ENCODE measurements at places on chromosomes 11 and 22.

GRCh38 chr22:27541836-27542235 lies 259.7 kb downstream of the MN1 start:
- DNase-seq = no peak

- no peak for DNase-seq
These were observed 968.0 kb downstream of the OPCML start for GRCh38 chr11:132564091-132564885.

DNA sequence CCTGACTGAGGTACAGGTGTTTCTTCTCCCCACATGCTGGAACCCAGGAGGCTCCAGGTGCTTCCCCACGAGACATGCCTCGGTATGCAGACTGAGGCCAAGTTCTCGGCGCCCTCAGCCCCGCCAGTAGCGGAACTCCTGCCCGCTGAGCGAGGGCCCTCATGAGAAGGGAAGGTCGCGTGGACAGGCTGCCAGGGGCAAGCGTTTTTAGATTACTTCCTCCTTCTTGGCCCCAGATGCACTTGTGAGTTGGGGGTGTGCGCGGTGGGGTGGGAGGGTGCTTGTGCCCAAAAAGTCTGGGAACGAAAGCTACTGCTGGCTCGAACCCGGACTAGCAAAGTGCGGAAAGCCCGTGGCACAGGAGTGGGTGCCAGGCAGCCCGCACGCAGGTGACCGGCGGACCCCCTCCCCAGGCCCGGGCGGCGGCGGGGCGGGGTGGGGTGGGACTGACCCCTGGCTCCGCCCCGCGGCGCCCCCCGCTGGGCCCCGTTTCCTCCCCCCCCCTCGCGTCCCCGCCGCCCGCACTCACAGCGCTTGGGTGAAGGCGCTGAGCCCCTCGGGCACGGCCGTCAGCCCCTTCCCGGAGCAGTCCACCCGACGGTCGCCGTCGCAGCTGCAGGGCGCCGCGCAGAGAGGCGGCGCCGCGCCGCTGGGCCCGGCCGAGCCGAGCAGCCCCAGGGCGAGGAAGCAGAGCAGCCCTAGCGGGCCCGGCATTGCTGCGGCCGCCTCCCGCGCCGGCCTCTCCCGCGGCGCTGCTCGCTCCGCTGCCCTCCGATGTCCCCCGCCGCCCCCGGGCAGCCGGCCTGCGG lies 797 bp downstream of the LGR4 start:
- peak; percentile 53 for DNase-seq

GRCh38 chr11:121063728-121064127 lies 37.3 kb upstream of the TECTA start:
- no peak for DNase-seq

DNA sequence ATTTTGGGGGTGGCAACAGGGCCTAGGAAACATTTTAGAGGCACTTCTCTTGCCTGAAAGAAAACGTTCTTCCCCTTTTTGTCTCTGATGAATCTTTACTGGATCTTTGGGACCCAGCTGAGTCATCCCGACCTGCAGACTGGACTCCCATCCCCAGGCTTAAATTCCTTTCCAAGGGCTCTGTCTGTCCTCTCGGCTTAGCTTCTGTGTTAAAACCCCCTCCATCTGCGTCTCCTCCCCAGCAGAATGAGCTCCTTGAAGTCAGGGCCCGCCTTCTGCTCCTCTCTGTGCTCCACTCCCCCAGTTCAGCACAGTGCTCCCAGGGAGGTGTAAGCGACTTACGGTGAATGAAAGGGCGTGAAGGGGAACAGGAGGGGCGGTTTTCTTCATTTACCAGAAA lies 895 bp upstream of the DAGLA start:
- no peak for DNase-seq

DNA sequence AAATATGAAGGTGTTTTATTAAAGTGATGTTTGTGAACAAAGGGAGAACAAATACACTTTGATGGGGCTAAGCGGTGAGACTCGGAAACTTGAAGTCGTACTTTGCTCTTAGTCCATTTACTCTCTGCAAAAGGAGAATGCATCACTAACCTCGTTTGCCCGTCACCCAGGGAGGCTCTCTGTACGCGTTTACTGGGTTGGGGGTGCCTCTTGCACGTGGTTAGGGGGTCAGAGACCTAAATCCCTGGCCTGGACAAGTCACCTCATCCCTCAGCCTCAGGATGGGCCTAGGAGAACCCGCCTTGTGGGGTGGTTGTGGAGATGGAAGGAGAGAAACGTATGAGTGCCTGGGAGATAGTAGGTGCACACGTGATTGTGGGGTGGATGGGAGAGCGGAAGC lies 803 bp upstream of the IFT27 start:
- no peak for DNase-seq

DNA sequence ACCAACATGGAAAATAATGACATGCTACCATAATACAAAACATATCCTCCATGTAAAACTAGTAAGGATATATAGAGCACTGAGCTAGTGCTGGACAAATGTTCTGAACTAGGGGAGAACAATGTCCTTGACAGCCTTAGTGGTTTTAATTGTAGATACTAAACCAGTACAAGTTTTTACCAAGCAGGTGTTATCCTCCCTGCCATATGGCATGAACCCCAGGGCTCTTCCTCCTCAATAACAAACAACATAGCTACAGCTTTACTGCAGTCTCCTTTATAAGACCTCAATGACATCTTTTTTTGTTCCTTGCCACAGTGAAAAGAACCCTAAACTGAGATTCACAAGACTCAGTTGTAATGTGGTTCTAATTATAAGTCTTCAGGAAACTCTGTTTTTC lies 70.2 kb upstream of the GDPD4 start:
- DNase-seq = no peak

- no peak for DNase-seq
These were observed 377.4 kb upstream of the LARGE1 start for GRCh38 chr22:34297536-34298120.

DNA sequence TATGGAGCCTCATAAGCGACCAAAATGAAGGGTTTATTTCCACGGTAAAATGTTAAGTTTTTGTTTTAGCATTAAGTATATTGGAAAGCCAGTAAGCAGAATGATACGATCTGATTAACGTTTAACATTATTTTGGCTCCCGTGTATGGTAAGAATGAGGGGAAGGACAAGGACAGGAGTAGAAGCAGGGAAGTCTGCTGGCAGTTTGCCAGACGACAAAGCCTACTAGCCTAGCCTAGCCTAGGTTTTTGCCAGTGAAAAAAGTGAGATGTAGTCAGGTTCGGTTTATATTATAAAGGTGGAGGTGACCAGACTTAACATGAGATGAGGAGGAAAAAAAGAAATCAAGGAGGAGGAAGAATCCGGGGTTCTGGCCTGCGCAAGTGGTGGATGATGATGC lies 78.9 kb upstream of the ARHGAP32 start:
- no peak for DNase-seq

DNA sequence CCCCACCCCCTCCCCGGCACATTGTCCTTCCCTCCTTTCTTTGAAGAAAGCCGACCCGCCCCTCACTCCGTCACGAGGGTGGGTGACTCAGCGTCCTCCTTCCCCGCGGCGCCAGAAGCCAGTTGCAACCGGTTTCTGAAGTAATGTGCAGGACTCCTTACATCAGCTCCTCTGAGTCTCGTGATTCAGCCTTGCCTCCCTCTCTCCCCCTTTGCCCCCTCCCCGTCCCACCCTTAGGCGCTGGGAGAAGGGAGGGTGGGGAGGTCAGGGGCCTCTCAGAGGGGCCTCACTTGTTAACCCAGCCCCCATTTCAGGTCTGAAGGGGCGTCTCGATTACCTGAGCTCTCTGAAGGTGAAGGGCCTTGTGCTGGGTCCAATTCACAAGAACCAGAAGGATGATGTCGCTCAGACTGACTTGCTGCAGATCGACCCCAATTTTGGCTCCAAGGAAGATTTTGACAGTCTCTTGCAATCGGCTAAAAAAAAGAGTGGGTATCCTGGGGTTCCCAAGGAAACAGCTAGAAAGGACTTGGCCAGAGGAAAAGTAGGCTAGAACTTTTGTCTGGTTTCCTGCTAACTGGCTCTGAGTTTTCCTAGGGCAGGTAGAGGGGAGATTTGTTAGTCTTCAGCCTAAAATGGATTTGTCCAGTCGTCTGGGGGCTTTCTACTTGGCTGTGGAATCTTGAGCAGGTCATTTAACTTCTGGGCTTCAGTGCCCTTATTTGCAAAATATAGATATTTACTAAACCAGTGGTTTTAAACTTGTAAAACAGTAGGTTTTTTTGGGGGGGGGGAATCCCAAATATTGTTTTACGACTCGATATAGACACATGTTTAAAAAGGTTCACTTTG lies 1.1 kb downstream of the SLC3A2 start:
- peak; percentile 85 for DNase-seq
